ENCODE measurements at places on chromosomes 5 and 9.

- DNase-seq: no peak
These were observed 4.5 kb downstream of the NDUFS6 start for GRCh38 chr5:1805736-1806135.

DNA sequence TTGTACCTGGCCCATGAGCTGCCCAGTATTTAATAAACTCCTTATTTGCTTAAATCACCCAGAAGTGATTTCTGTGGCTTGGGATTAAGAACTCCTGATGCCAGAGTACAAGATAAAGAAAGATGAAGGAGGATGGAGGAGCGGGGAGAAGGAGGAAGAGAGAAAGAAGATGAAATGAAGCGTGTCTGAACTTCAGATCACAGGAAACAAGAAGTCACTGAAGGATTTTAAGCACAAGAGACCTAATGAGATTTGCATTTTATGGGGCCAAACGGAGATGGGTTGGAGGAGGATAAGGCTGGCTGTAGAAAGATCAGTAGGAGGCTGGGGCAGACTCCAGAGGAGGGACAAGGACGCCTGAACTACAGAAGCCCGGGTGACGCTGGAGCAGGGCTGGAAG lies 3.1 kb downstream of the EIF4E1B start:
- no peak for DNase-seq

- DNase-seq: no peak
These were observed 122.6 kb downstream of the ISOC1 start for GRCh38 chr5:129217179-129217578.

DNA sequence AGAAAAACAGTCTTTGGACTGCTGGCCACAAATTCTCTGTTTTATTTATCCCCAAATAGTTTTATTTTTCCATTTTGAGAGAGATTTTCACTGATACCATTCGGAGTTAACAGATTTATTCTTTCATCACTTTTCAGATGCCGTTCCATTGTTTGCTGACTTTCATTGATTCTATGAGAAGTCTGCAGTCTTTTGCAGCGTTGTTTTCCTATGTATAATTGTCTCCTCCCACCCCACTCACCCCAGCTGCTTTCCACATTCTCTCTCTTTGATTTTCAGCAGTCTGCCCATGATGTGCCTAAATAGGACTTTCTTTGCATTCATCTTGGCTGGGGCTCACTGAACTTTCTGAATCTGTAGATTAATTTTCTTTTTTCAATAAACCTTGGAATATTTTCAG lies 107.6 kb downstream of the C9orf50 start:
- no peak for DNase-seq

DNA sequence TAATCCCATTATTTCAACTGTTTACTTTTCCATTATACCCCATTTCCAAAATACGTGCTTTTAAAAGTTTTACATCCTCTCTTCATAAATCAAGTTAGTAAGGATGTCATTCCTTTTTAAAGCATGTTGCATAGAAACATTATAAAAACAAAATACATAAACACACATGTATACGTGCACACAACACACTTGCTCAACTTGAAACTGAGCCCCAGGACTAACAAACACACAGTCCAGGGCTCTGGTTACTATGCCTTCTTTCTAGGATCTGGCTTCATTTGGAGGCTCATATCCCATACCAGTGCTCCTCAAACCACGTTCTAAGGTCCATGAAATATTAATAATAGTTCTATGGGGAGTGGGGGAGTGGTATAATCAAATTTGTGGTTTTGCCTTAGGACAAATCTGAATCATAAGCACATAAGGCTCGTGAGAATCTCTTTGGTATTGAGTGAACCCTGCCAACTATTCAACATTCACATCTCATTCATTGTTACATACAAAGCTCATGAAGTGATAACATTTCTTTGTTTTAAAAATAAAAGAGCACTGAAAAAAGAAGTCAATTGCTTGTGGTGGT lies 55.2 kb downstream of the NFIB start:
- DNase-seq: no peak

DNA sequence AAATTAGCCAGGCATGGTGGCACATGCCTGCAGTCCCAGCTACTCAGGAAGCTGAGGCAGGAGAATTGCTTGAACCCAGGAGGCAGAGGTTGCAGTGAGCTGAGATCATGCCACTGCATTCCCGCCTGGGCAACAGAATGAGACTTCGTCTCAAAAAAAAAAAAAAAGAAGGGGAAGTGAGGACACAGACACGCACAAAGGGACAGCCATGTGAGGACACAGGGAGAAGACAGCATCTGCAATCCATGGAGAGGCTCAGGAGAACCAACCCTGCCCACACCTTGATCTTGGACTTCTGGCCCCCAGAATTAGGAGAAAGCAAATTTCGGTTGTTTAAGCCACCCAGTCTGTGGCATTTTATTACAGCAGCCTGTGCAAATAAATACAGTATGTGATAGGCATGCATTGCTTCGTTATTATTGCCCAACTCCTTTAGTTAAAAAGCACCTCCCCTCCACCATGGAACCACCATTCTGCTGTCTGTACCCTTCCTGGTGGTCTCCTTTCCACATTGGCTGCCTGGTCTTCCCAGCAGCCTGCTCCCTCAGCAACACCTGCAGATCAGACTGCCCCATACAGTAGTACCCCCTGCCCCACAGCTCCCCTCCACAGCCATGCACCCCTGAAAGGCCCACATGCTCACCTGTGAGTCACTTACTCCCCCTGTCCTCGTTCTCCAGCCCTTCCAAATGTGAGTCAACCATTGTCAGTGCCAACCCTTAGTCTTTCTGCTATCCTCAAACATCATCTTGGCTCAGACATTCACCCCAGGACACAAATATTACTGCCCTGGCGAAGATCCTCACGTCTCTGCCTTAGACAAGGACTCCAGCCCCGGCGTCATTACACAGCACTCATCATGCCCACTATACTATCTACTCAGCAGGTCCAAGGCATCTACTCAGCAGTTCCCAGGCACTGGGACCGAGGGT lies 128.8 kb downstream of the ROR2 start:
- DNase-seq: no peak

DNA sequence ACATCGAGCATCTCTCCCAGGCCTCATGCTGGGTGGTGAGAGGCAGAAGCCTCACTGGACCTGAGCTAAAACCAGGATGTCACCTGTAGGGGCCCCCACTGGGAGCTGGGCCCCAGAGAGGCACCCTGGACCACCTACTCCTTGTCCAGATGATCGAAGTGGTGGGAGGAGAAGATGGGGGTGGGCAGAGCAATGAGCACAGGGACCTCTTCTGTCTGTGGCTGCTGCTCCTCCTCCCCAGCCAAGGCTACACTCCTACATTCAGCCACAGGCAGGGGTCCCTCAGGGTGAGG lies 227.5 kb downstream of the CACNA1B start:
- DNase-seq: no peak

DNA sequence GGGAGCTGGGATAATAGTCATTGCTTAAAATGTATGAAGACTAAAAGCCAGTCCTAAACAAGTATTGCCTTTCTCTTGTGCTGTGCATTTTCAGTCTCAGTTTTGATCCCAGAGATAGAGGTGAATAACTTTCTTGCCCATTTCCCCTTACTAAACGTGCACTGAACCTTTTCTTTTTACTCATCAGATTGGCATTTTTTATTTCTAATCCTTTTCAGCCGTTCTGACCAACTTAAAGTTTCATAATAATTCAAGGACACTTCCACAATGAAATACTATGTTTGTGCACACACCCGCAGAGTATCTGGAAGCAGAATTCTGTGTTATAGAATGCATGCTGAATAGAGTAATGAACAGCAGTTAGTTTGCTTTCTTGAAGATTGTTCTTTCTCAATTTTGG lies 343.6 kb downstream of the LRRC70 start:
- no peak for DNase-seq

DNA sequence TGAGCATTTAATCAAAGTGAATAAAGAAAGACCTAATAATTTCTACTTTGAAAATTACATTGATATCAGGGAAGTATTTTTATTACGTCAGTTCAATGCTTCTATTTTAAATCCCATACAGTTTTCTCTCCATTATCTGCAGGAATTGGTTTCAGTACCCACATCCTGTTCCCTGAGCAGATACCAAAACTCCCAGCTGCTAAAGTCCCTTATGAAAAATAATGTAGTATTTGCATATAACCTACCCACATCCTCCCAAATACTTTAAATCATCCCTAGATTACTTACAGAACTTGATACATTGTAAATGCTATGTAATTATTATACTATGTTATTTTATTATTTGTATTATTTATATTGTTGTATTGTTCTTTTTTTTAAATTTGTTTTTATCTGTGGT lies 125.4 kb upstream of the MINAR2 start:
- DNase-seq: no peak

DNA sequence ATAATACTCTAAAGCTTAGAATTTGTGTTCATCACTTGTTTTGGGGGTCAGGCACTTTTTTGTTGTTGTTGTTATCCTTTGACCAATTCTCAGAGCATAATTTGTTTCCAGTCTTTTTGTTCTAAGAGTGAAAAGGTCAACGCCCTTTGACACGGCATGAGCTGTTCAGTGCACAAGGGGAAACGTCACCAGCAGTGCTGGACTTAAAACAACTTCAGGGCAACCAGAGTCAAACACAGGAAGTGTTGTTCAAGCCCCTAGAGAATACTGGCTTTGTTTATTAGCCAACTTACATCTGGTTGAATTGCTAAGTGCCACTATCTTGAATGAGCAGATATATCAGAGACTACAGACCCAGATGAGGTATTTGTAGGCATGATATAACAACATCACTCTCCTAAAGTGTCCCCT lies 368.9 kb downstream of the TMEM161B start:
- DNase-seq: no peak

DNA sequence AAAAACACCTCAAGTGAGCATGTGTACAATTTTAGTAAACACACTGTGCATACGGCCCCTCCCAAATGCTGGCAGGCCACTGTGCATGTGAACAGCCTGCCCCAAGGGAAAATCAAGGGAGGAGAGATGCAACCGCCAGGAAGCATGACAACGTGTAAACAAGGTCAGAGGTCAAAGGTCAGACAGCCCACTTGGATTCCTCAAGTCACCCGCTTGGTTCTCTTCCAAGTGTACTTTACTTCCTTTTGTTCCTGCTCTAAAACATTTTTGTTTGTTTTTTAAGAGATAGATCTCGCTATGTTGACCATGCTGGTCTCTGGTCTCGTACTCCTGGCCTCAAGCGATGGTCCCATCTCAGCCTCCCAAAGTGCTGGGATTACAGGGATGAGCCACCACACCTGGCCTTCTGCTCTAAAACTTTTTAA lies 126.7 kb upstream of the SHB start:
- DNase-seq: no peak

- DNase-seq: no peak
These were observed 72.9 kb downstream of the RCL1 start for GRCh38 chr9:4865681-4866080.

- DNase-seq: no peak
These were observed 63.8 kb downstream of the ANGPTL2 start for GRCh38 chr9:127058645-127059021.

GRCh38 chr5:145483212-145483611 lies 351.9 kb downstream of the PRELID2 start:
- DNase-seq: no peak

GRCh38 chr9:129184596-129185122 lies 6.6 kb upstream of the IER5L start:
- no peak for DNase-seq

DNA sequence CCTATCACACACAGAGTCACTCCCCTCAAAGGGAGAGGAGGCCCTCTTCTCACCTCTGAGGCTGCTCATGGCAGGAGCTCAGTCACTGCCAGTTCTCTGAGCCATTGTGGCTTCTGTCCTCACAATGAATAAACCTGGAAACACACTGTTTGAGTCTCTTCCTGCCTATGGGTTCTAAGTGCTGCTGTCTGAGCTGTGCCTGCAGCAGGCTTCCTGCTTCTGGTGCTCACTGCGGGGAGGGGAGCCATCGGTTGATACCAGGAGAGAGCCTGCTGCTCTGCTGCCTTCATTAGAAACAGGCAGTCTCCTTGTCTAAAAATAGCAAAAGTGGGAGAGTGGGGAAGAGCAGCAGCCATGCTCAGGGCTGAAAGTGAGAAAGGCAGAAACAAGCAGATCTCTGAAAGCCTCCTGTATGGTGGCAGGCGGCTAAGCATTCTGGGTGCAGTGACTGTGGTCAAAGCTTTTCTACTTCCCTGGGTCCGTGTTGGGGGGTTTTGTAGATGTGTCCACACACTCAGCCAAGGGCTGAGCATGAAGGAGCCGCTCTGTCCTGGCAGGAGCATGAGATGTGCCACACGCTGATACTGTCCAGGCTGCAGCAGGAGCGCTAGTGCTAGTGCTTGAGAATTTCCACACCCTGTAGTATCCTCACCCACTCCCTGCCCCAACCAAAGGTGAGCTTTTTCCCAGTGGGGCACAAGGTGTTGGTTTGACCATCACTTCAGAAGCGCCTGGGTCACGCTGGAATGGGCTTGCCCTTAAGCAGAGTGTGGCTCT lies 34.2 kb downstream of the PRKACG start:
- DNase-seq: no peak

- DNase-seq: no peak
These were observed 8.7 kb downstream of the HINT1 start for GRCh38 chr5:131156385-131156784.

DNA sequence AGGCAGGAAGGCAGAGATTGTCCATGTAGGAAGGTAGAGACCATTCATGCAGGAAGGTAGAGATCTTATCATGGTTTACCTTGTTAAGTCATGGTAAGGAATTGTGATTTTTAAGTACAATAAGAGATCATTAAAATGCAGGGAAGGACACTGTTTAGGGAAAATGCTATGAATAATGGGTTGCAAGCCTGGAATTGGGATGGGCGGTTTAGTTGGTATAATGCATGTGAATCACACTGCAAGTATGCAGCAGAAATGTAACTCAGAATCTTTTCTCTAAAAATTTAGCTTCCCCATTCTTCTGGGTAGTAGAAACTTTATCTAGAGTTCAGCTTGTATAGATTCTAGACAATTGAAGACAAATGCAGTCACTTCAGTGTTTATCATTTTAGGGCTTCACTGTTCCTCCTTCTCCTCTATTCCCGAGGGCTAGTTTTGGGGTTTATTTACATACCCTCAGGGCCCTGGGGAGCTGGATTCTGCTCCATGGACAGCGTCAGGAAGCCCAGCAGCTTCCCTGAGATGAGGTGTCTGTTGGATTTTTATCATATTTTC lies 212.0 kb downstream of the SREK1 start:
- DNase-seq: no peak

GRCh38 chr9:10238087-10238486 lies 374.7 kb downstream of the PTPRD start:
- no peak for DNase-seq

DNA sequence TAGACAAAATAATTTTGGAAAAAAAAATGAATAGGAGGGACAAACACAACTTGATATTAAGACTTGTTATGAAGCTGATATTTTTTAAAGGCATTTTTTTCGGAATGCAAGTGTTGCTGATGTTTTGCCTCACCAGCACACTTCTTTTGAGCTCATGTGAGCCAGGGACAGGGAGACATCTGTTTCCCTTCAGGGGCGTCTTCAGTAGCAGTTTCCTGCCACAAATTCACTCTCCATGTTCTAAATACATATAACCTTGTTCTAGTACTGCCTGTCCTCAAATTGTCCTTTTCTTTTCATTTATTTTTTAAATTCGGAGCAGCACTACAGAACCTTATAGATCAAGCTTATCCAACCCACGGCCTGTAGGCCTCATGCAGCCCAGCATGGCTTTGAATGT lies 316.0 kb upstream of the PAPPA start:
- DNase-seq: no peak
